Mesothelial cell of epicardium (in vitro differentiated cells): ENCODE measurements at places on chromosomes 4 and X.
A peak's percentile ranks its signal among the peaks of the same experiment; 100 is the strongest.

DNA sequence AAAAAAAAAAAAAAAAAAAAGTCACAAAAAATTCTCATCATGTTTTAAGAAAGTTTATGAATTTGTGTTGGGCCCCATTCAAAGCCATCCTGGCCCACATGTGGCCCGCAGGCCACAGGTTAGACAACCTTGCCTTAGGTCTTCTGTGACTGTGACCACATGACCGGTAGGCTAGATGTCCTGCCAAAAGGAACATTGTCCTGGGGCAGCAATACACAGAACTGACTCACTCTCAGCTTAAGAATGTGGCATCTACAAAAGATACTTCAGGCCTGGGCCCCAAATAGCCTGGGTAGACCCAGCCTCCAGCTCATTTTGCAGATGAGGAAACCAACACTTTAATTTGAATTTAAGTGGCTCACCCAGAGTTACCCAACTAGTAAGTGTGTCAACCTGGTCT lies 10.0 kb downstream of the AWAT2 start:
- no peak overlapping the region for H3K4me3 ChIP-seq
- no peak overlapping the region for H3K27ac ChIP-seq
- H3K36me3 ChIP-seq: no peaks in the 10 kb centered on the region
- H3K27me3 ChIP-seq: no peaks in the 10 kb centered on the region
- H3K4me1 ChIP-seq: no peaks in the 10 kb centered on the region

DNA sequence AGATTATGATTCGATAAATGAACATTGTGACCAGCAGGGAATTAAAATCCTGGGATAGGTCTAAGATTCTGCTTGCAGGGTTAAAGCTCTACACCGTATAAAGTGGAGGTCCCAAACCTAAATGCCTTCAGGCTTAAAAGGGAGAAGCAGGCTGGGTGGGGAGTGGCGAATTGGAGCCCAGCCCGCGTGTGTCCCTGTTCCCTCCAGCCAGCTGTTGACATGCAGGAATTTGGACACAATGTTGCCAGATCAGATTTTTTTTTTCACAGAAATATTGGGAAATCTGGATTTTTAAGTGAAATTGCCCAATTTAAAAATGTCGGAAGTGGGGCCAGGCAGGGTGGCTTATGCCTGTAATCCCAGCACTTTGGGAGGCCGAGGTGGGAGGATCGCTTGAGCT lies 60.5 kb downstream of the ELF4 start:
- H3K36me3 ChIP-seq: peaks cover 48% of the 10 kb centered on the region
- H3K27me3 ChIP-seq: no peaks in the 10 kb centered on the region
- no peak overlapping the region for H3K4me3 ChIP-seq
- no peak overlapping the region for H3K27ac ChIP-seq

- H3K36me3 ChIP-seq: no peaks in the 10 kb centered on the region
- peak overlapping the region; percentile 100 for H3K4me3 ChIP-seq
- H3K27me3 ChIP-seq: peaks cover 5% of the 10 kb centered on the region
- peaks cover 37% of the 10 kb centered on the region for H3K4me1 ChIP-seq
- peak; percentile 56 for DNase-seq
These were observed 895 bp downstream of the ADGRL3 start for GRCh38 chr4:61200916-61201526.

- peaks cover 3% of the 10 kb centered on the region for H3K4me1 ChIP-seq
- no peak for DNase-seq
- no peaks in the 10 kb centered on the region for H3K27me3 ChIP-seq
- H3K27ac ChIP-seq: no peak overlapping the region
These were observed 51.2 kb upstream of the HCCS start for GRCh38 chrX:11059933-11060332.

DNA sequence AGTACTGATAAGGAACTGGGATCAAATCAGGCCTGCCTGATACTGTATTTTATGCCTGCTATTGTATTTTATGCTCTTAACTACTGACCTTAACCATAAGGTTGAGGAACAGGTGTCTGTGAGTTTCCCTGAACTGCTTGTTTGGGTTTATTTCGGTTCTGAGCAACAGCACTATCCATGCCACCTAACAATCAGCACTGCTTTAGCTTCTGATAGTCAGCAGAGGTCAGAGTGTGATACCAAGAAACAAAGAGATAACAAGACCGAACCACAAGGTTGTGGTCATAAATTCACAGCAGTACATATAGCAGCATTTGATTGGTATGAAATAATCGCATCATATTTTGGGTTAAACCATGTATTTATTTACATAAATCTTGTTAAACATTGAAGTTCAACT lies 362.2 kb downstream of the FGF13 start:
- H3K27me3 ChIP-seq: no peaks in the 10 kb centered on the region
- H3K27ac ChIP-seq: no peak overlapping the region

DNA sequence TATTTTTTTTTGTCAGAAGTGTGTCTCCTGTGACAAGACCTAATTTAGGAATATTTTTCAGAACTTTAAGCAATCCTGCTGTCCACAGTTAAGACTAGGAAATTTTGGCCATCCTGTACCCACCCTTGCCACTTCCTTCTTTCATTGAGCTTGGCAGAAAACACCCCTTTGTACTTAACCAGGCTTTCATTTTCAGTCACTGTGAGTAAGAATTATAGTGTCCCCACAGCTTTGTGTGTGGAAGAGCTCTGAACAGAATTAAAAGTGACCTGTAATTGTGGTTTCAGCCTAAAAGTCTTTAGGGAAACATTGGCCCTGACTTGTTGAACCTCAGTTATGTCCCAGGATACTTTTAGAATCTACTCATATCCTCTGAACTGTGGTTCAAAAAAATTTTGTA lies 153.7 kb upstream of the BMP3 start:
- H3K27me3 ChIP-seq: peaks cover 5% of the 10 kb centered on the region
- no peak for DNase-seq
- no peaks in the 10 kb centered on the region for H3K36me3 ChIP-seq
- no peaks in the 10 kb centered on the region for H3K4me1 ChIP-seq

DNA sequence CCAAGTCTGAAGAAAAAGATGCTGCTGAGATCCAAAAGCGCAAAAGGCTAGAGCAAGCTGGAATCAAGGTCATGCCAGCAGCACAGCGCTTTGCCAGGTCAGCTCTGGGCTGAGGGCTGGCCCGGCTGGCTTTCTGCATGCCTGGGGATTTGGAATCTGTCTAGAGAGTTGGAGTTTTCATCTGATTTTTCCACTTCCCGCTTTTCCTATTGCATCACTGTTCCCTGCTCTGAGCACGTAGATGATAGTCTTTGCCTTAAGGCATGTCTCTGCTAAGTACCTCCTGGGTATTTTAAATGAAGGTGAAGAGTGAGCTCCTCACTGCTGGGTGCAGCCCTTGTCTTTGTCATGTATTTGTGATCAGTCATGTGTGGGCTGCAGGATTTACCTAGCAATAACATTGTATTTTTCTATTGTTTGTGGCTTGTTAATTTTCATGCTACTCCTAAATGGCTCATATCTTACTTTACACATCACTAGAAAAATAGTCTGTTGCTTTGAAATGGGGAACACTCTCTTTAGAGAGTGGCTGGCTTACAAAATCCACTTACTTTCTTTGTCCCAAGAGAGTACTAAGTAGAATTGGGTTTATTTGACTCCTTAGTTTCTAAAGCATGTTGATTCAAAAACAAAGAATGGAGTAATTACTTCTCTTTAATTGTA lies 82.8 kb downstream of the LIMCH1 start:
- no peaks in the 10 kb centered on the region for H3K27me3 ChIP-seq
- H3K4me1 ChIP-seq: peaks cover 24% of the 10 kb centered on the region
- H3K4me3 ChIP-seq: no peak overlapping the region
- DNase-seq: no peak
- peaks cover 19% of the 10 kb centered on the region for H3K36me3 ChIP-seq

DNA sequence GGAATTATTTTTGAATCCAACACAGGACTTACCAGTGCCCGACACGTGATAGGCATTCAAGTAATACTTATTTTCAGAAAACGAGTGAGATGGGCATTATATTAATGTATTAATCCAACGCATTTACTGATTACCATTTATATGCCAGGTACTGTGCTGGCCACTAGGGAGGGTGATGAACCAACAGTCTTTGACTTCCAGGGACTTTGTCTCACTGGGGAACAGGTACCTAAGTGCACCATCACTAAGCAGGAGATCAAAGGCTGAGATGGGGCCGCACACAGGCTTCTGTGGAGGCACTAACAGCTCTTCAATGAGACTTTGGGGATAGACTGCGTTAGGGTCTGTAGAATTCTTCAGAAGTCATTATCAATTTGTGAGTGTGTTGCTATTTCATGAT lies 5.7 kb upstream of the TADA2B start:
- no peak overlapping the region for H3K27ac ChIP-seq
- H3K36me3 ChIP-seq: peaks cover under 1% of the 10 kb centered on the region
- H3K27me3 ChIP-seq: peaks cover 8% of the 10 kb centered on the region
- peaks cover 9% of the 10 kb centered on the region for H3K4me1 ChIP-seq
- H3K4me3 ChIP-seq: no peak overlapping the region

DNA sequence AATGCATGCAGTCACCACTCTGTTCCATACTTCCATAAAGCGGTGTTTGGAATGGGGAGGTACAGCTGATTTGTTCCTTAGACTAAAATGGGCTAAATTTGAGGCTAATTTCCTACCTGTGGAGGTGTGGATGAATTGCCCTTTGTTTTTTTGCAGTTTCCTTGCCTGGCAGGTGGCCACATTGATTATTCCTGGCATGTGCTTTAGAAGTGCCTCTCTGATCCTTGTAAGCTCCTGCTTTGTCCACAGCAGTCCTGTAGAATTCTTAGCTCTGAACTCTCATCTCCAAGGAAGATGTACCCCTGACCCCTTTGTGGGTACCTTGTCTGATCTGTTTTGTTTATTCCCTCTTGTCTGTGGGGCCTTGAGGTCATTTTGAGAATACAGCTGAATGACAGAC lies 136.8 kb downstream of the ADGRL3 start:
- H3K27ac ChIP-seq: peak overlapping the region; percentile 12
- no peak overlapping the region for H3K4me3 ChIP-seq
- peaks cover 44% of the 10 kb centered on the region for H3K4me1 ChIP-seq
- no peaks in the 10 kb centered on the region for H3K27me3 ChIP-seq
- H3K36me3 ChIP-seq: no peaks in the 10 kb centered on the region
